ENCODE measurements at places on chromosomes 5 and 9.

GRCh38 chr5:38265546-38266179 is 7.3 kb downstream of the EGFLAM start:
- peak; percentile 83 for DNase-seq

- DNase-seq = no peak
These were observed 89.0 kb upstream of the NR4A3 start for GRCh38 chr9:99732715-99733114.

- no peak for DNase-seq
These were observed 31.3 kb downstream of the FGF1 start for GRCh38 chr5:142654578-142655058.

DNA sequence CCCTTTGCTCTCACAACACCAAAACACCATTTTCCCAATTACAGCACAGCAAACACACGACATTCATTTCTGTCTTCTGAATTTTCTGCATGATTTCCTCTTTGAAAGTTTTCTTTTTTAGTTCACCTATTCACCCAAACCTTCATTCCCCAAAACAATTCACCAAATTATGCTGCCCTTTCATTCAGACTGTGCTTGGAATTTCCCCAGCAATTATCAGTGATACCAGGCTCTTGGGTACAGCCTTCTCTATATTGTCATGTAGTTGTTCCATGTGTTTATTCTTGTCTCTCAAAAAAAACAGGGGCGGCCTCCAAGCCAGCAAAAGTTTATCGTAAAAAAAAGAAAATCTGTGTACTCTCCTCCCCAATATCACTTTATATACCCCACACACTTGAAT is 9.0 kb upstream of the LIX1 start:
- peak; percentile 24 for DNase-seq

GRCh38 chr9:116704470-116704869 is 17.4 kb downstream of the TRIM32 start:
- no peak for DNase-seq

GRCh38 chr9:23829580-23830475 is 3.8 kb upstream of the ELAVL2 start:
- DNase-seq = peak; percentile 52

GRCh38 chr5:177025101-177025601 is 2.7 kb downstream of the ZNF346 start:
- no peak for DNase-seq

DNA sequence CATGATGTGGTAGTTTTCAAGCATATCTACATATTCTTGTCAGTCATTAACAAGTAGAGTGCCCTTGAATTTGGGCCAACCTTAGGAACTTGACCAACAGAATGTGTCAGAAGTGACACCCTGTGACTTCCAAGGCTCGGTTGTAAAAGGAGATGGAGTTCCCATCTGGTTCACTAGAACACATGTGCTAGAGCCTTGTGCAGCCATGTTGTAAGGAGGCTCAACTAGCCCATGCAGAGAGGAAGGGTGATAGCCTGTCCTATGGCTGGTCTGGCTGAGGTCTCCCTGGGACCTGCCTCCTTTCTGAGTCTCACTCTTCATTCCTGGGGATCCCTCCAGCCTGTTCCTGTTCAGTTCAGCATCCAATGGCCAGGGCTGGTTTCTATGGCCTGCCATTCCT is 28.1 kb upstream of the HRH2 start:
- DNase-seq = no peak

GRCh38 chr5:125325488-125326149 is 579.2 kb upstream of the ZNF608 start:
- DNase-seq = no peak

DNA sequence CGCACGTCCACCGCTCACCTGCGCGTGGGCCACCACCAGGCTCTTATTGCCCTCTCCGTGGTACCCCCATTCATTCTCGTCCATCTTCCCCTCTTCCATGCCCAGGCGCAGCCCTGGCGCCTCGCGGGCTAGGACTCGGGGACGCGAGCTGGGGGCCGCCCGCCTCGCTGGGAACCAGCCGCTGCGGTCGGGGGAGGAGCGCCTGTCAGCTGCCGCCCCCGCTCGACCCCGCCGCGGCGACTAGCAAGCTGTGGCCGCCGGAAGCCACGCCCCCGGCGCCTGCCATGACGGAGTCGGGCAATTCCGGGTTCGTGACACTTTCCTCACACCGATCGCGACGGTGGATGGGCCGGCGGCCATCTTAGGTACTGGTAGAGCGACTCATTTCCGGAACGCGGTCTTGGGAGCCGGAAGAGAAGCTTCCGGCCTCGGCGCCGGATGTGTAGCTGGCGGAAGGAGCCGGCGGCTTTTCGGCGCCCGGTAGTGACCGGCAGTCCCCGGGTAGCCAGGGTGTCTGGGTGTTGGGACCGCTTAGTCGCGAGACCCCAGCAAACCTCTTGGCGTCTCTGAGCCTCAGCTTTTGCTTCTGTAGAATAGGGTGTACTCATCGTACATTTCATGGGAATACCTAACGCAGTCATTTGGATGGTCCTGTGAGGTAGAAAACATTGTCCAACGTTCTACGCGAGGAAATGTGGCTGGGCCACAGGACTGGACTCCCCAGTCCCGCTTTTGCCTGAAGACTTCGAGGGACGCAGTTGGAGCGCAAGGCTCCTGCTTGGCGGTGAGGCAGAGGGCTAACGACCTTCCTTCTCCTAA is at the start of gene IPPK:
Gene IPPK, minus strand, starts transcription at position 242 of the 819 bp plus-strand sequence. Its CDS starts 143 bp downstream, at position 99.
- peak; percentile 100 for DNase-seq

DNA sequence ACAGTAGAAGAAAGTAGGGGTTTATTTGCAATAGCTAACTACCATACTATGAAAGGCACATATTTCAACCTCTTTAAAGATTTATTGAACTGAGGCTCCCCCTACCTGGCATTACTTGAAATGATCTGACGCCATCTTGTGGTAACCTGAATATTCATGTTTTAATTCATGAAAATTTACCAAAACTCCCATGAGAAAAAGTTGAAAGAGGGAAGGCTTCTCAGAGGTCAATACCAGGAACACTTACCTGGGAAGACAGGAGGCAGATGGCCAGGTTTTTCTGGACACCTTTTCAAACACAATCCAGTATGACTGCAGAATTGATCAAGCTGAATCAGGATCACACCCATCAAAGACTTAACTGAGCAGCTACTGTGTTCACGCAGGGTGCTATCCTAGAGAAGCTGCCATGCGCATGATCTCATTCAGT is 9.4 kb downstream of the PRELID2 start:
- peak; percentile 70 for DNase-seq

GRCh38 chr5:36442352-36442751 is 140.7 kb upstream of the RANBP3L start:
- DNase-seq = peak; percentile 46

DNA sequence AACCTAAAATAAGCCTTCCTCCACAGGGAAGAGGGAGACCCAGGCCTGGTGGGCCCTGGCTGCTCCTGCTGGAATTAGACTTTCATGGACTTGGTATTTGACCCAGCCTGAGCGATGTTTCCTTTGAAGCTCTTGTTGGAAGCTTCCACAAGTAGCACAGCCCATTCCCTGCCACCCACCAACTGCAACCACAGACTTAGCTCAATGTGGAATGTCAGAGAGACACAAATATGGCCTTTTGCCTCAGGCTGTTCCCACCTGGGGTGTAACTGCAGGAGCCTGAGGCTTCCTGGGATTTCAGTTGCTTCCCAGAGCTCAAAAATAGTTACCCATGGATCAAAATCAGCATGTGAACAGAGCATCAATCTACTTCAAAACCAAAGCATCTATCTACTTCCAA is 70.3 kb upstream of the LHFPL2 start:
- DNase-seq = peak; percentile 44

DNA sequence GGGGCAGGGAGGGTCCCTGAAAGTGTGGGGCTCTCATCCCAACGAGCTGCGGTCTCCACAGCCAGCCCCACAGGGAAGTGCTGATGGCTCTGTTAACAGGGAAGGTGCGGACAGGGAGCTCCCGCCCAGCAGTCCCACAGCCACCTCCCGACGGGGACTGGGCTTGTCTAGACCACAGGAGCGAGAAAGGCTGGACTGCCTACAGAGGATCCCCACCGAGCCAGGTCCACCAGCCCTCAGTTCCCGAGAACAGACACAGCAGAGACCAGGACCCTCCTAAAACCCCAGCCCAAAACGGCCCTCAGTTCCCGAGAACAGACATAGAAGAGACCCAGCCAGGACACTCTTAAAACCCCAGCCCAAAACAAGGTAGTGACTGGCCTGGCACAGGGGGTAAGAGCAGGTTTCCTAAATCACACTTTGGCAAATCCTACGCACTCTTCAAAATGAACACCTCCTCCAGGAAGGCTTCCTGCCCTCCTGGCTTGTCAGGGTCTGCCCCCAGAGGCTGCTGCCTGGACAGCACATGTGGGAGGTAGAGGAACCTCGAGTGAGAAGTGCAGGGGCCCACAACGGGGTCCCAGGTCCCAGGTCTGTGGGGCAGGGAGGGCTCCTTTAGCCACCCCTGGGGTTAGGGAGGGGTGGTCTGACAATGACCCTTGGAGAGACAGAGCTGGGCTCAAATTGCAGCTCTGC is 86.1 kb upstream of the SARDH start:
- DNase-seq = no peak

DNA sequence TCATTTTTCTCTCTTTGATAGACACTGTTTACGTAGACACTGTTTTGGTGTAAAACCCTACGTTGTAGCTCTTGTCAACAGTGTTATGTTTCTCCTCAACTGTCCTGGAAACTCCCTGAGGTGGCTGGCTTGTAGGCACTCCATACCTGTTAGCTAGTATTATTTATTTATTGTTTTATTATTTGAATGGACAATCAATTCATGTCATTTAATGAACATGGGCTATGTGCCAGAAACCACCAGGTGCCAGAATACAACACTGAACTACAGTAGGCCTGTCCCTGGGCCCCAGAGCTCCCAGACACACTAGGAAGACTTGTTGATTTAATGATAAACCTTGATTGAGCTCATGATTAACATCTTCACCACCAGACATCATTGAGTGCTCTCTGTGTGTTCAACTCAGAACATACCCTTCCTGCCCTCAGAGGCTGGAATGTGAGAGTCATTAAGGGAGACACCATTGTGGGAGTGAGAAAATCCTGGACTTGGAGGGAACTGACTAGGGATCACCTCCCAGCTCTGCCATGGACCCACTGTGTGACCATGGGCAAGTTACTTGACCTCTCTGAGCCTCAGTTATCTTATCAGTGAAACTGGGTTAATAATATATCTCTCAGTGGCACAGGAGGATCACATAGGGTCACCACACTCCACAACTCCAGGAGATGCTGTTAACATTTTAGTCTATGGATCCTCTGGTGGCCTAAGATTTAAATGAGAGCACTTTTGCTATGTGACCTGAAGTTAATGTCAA is 19.2 kb downstream of the IRF1 start:
- DNase-seq = no peak

DNA sequence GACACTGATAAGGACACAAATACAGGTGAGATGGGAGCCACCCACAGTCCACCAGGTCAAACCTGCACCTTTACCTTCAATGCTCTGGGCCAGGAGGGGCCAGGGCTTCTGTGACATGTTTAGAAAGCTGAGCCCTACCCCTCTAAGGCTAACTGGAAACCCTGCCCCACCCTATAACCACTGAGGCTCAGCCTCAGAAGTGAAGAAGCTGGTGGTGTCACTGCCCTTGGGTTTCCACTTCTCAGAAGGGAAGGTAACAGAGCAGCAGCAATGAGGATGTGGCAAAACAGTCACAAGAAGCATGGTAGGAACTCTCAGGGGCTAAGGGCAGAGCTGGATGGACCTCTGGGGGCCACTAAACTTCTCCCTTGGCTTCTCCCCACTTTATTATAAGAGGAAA is 6.0 kb downstream of the PDGFRB start:
- no peak for DNase-seq

DNA sequence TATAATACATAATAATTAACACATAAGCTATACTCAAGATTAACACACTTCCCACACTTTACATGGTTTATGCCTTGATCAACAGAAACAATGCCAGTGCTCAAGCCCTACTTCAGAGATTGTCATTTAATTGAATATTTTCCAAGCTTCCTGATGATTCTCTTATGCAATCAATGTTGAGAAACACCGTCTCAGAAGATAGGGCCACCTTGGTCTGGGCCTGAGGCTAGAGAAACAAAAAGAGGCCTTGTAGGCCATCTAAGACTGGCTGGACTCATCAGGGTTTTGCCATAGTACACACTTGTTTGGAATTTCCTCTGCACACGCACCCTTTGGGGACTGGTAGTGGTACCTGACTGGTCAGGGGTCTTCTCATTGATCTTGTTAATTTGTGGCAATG is 16.3 kb downstream of the C9orf152 start:
- DNase-seq = no peak

DNA sequence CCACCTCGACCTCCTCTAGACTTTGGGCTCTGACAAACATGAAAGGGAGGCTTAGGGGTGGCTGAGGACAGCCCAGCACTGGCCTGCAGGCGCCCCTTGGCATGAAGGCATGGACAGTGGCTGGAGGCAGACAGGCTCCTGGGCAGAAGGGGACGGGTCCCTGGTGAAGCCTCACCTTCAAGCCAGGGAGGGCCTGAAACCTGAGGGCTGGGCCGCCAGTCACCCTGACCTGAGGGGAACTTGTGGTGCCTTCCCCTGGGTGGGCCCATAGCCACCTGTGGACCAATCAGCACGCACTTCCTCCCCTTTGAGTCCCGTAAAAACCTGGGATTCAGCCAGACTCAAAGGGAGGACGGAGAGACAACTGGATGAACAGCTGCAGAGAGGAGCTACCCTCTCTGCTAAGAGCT is 90.4 kb upstream of the PUM3 start:
- DNase-seq = no peak

GRCh38 chr9:135339378-135339973 is 140.1 kb upstream of the PPP1R26 start:
- no peak for DNase-seq

DNA sequence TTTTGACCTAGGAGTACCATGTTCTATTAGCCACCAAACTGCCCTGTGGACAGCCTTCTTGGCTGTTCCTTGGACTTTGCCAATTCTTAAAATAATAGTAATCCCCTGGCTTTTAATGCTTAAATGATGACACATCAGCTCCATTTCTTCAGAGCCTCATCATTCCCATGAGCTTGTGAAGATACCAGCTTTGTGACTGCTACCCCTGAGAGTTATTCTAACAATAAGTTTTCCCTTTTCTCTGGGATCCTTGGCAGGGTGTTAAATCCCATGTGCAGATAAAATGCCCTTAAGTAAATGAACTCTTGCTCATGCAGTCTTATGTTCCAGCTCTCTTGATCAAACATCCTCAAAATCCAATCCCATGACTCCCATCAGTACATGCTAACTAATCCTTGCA is 415.3 kb downstream of the CETN3 start:
- DNase-seq = no peak

DNA sequence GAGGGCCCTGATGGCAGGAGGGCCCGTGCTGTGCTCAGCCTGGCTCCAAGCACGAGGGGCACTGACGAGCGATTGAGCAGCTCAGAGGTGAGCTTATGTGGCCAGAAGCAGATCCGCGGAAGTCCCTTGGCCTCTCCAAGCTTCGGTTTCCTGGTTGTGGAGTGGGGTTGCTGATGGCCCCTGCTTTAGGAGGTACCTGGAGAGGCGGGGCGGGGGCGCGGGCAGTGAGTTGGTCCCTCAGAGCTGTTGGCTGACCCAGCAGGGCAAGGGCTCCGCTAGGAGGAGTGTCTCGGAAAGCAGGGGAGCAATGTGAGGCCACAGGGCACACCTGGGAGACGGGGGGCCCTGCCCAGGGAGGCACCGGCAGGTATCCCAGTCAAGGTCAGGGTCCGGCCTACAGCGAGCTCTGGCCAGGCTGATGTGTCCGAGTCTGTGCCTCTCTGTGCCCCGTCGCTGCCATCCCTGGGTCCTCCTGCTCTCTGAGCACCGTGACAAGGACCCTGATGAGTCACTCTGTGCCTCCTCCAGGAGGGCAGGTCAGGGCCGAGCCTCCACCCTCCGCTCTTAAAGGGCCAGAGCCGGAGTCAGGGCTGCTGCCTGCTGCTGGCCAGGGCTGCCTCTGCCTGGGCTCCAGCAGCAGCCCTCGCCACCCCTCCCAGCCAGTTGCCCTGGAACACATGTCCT is 14.8 kb downstream of the NCS1 start:
- peak; percentile 78 for DNase-seq

GRCh38 chr5:135834639-135835529 is at the start of gene SLC25A48:
Gene SLC25A48, plus strand, starts transcription at chr5:135834663. Its CDS starts 185 bp downstream, at chr5:135834848.
- peak; percentile 76 for DNase-seq

Data from astrocyte of the hippocampus (primary cell).